Upper lobe of left lung (tissue), 6 donors: ENCODE measurements at places on chromosomes 4 and X. TPM values are rescaled to one million over a fixed set of nuclear protein-coding genes. Genes with fewer than 3 reads are reported as not detected.

The GABRB1 gene
- not detected for total RNA-seq

The DGKK gene
- not detected for total RNA-seq

The TLR3 gene
- 1.9 TPM for total RNA-seq

The NMU gene
- 3.2 TPM for total RNA-seq

The UGT2B15 gene
- not detected for total RNA-seq

The INTS6L gene
- total RNA-seq, result 21.0 TPM

The GC gene
- total RNA-seq, result not detected

The KCNE5 gene
- 0.46 TPM for total RNA-seq

The NAA11 gene
- total RNA-seq, result not detected

The GPR34 gene
- 1.6 TPM for total RNA-seq

The TLR2 gene
- total RNA-seq, result 75.1 TPM

The BTC gene
- total RNA-seq, result 6.3 TPM

The CENPI gene
- total RNA-seq, result 1.5 TPM

The METTL14 gene
- total RNA-seq, result 42.1 TPM

The LRIT3 gene
- total RNA-seq, result 0.46 TPM

The FGA gene
- total RNA-seq, result 1.8 TPM

The POLN gene
- 5.5 TPM for total RNA-seq

The ATOH1 gene
- total RNA-seq, result not detected

The UGT2A1 gene
- not detected for total RNA-seq

The GATA1 gene
- total RNA-seq, result 0.49 TPM

The RFC1 gene
- 50.3 TPM for total RNA-seq

The CTAG1B gene
- not detected for total RNA-seq

The MAGEB1 gene
- not detected for total RNA-seq

The LDB2 gene
- total RNA-seq, result 94.4 TPM

The MAGEC3 gene
- not detected for total RNA-seq

The HTN3 gene
- total RNA-seq, result not detected

The CFI gene
- 38.6 TPM for total RNA-seq
